ENCODE measurements at places on chromosomes 12 and 14. TPM values are rescaled to one million over a fixed set of nuclear protein-coding genes. Genes with fewer than 3 reads are reported as not detected.

CCDC92 gene
- 13.3 TPM for total RNA-seq

LLPH gene
- 16.5 TPM for total RNA-seq

LMO3 gene
- not detected for total RNA-seq

GRCh38 chr14:93720981-93721483 lies 67.3 kb downstream of the PRIMA1 start:
- no peak for DNase-seq

GRCh38 chr12:89085421-89085820 lies 266.9 kb downstream of the DUSP6 start:
- no peak for DNase-seq

Data from M059J (cell line).